GM12891 (cell line): ENCODE measurements at places on chromosomes 2 and 18.

DNA sequence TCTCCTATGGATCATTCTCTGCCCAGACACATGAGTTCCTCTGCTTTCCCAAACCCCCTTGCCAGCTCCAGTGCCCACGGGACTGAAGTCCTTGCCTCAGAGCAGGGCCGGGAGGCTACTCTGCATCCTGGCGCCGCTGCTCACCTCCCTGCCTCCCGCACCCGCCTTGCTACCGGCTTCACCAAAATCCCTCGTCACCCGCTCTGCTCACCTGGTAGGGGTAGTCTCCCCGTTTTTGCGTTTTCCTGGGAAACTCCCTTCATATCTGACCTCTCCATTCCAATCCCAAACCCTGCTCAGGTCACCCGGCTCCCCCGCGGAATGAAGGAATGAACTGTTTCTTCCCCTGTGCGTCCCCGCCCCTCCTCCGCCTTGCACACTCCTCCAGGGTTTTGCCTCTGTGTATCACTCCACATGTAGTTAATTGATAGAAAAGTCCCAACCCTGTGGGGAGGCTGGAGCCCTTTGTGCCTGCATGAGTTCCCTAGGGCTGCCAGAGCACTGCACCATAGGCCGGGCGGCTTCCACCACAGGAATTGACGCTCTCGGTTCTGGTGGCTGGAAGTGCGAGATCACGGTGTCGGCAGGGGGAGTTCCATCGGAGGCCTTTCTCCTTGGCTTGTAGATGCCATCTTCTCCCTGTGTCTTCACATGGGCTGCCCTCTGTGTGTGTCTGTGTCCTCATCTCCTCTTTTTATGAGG lies 2.0 kb upstream of the DGKD start:
- no peak for DNase-seq

DNA sequence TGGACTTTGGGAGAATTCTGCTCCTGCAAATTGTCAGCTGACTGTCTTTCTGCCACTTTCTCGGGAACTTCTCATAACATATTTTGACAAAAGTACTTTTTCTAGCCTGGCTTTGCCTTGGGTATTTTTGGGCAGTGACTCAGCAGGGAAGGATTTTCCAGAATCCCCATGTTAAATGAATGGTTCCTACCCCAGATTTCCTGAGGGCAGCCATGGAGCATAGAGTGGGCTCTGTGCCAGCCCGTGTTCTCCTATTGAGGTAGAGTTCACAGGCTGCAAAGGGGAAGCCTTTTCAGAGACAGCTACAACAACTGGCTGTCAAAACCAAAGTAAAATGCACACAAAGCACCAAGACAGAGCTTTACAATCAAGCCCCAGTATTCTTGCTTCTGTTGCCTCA lies 59.8 kb downstream of the BMP10 start:
- no peak for DNase-seq

GRCh38 chr2:14634489-14635390 lies 2.2 kb downstream of the LRATD1 start:
- DNase-seq, result no peak

- no peak for DNase-seq
Measured at GRCh38 chr2:236558993-236559978, 10.3 kb upstream of the ACKR3 start.

- no peak for DNase-seq
Measured at GRCh38 chr2:8004250-8004681, 677.6 kb upstream of the ID2 start.

- DNase-seq, result no peak
Measured at GRCh38 chr2:3643371-3644245, 14.4 kb upstream of the ALLC start.

DNA sequence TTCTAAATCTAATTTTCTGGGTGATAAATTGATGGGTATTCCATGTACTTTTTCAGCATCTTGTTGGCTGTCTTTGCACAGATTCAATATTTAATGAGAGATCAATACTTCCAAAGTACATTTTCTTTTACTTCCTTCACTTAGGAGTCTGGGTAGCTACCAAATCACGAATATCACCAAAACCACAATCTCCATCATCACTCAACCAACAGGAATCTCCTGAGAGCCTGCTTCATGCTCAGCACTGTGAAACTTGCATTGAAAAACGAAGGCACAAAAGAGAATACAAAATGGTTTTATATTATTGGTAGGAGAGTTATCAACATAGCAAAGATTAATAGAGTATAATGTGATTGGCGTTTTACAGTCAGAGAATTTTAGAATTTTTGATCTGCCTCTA lies 261.5 kb upstream of the DSEL start:
- no peak for DNase-seq

GRCh38 chr2:191895743-191896142 lies 48.9 kb upstream of the CAVIN2 start:
- no peak for DNase-seq

DNA sequence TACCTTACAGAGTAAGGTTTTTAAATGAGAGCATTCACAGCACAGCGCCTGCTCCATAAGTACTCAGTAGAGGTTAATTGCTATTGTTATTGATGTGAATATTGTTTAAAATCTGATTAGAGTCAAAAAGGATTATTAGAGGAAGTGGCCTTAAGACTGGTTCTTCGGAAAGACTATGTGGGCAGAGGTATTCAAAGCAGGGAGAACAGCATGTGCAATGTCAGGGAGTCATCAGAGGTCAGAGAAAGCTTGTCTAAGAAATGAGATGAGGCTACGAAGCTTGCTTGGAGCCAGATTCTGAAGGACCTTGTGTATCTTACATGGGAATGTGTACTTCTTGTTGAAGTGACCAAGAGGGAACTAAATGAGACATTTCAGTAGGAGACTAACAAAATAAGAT lies 49.8 kb downstream of the PMS1 start:
- DNase-seq, result no peak

DNA sequence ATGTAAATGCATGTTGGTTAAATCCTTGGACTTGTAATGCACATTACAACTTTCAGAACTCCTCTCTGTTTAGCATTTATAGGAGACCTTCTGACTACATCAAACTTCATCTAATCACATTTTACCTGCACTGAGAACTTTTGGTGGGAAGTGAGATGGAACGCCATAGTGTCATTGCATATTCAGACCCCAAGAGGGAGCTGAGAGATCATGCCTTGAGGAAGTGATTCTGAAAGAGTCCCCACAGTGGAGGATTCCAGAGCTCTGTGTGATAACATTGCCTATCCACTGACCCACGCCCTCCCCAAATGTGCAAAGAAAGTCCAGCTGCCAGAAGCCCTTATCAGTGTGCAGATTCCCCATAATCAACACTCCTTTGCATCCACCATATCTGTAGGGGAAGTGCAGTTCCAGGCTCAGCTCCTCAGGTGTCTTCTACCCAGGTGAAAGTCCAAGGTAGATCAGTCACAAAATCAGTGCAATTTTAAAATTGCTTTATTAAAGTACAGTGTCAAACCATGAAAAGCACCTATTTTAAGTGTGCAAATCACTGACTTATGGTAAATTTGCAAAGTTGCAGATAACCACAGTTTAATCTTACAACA lies 212.4 kb downstream of the RPIA start:
- DNase-seq, result no peak

DNA sequence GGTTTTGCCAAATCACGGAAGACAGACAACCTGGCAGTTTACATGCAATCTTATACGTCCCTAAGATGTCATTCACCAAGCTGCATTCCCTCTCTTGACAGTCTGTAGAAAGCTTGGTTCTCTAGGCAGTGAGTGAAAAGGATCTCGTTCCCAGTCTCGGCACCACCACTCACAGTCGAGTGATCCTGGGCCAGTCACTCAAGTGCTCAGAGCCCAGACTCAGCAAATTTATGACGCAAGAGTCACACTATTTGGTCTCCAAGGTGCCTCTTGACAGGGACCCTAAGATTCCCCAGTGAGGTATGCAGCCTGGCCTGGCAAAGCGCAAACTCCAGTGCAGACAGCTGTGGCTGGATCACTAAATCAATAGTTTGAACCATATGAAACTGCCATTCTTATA lies 77.9 kb downstream of the EIPR1 start:
- DNase-seq, result no peak

DNA sequence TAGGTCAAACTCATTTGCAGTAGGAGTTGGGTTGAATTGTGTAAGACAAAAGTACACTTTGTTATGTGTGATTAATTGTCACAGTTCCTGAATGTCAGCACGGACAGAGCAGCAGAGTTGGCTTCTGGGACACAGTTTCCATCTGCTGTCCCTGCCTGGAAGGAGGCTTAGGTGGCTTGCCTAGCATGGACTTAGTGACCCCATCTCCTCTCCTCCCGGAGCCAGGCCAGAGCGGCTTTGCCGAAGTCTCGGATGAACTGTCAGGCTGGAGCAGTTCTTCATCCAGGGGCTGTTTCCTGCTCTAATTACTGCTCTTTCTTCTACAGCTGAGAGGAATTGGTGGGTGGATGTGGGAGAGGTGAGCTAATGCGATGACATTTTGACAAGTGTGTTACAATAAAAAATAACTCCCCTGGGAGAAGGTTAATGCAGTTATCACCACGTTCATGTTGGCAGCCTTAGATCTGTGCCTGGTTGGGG lies 102.0 kb downstream of the SH3RF3 start:
- DNase-seq, result no peak

GRCh38 chr2:205617905-205618304 lies 64.4 kb upstream of the NRP2 start:
- no peak for DNase-seq

GRCh38 chr2:130842770-130843169 lies 6.1 kb downstream of the ARHGEF4 start:
- no peak for DNase-seq

DNA sequence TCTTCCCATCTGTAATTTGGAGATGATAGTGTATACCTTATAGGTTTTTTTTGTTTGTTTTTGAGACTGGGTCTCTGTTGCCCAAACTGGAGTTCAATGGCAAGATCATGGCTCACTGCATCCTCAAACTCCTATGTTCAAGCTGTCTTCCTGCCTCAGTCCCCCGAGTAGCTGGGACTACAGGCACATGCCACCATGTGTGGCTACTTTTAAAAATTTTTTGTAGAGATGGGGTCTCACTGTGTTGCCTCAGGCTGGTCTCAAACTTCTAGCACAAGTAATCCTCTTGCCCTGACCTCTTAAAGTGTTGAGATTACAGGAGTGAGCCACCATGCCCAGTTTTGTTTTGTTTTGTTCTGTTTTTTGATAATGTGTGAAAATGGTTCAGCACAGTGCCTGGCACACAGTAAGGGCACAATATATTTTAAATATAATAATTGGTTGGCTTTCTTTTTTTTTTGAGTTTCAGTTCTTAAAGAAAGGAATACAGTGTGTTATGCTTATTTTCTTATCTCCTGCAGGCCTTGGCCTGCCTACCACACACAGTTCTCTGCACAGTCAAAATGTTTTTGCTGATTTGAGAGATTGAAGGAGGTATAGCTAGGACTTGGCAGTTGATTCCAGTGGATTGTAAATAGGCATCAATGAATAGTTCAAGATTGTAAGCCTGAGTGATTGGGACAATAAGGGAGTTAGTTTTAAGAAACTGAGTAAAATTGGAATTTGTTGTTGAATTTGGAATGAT lies 6.1 kb downstream of the ACTR3 start:
- DNase-seq, result no peak

- DNase-seq, result no peak
Measured at GRCh38 chr2:113078350-113078839, 10.6 kb downstream of the IL1F10 start.

- no peak for DNase-seq
Measured at GRCh38 chr2:199895406-199895805, 15.7 kb upstream of the C2orf69 start.

DNA sequence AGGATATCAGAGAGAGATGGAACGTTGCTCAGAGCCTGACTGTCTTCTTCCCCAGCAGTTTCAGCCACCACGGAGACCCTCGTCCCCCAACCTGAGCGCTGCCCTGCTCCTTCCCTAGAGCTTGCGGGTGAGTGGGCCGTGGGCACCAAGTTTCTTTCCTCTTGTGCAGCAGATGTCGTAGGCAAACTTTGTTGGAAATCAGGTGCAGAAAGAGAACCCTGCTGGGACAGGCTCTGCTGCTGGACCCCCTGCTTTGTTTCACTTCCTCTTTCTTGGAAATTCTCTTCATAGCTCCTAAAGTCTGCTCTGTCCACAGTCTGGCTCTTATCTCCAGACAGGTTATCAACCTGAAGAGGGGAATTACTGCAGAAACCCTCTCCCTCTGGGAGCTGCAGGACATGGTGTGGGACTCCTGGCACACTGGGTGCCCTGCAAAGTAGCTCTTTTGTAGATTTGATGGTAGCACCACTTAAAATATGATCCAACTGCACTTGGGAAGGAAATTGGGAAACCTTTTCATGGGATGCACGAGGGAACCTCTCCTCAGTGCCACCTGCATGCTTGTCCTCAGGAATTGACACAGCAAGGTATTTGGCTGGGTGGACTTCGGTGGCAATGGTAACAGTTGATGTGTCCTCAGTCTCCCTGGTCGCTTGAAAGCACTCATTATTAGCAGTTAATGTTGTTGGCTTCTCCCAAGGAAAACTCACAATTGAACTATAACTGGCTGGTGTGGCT lies 92.2 kb downstream of the ALPK2 start:
- DNase-seq, result no peak

DNA sequence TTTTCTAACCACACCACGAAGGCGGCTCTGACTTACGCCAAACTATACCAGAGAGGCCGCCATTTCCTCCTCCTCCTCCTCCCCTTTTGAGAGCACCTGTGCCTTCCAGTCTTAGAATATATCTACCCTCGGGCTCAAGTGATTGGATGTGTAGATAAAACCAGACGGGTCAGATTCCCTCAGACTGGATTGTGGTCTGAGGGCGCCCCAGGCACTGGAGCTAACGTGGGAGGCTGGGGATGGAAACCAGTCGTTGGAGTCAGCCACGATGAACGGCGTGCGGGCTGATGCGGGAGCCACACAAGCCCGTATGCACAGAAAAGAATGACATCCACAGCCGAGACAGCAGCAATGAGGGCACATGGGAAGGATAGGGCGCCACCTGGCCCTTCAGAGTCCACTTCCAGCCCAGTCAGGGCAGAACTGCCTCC lies 12.3 kb upstream of the ODC1 start:
- no peak for DNase-seq

DNA sequence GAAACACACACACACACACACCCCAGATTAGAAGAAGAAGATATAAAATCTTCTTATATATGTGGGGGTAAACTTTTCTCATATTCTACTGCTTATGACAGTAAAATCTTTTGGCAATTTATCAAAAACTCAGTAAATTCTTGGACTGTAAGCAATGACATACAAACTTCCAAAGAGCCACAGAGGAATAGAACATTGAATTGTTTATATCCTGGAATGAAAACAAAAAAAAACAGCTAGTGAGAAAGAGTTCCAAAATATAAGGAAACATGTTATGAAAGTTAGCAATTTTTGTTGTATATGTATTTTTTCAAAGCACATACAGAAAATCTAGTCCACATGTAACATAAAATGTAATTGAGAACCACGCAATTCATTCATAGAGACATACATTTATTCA lies 764.9 kb downstream of the DSC3 start:
- DNase-seq, result no peak

- no peak for DNase-seq
Measured at GRCh38 chr2:241862775-241863535, 4.3 kb upstream of the PDCD1 start.

GRCh38 chr2:173357346-173357745 lies 2.7 kb downstream of the CDCA7 start:
- DNase-seq, result no peak

GRCh38 chr2:71455741-71456569 lies 2.6 kb downstream of the DYSF start:
- DNase-seq, result no peak
